ENCODE measurements at places on chromosomes 13 and 19.

GRCh38 chr13:85812282-85812681 is 13.1 kb upstream of the SLITRK6 start:
- H3K36me3 ChIP-seq = no peaks in the 10 kb centered on the region
- no peak overlapping the region for H3K4me3 ChIP-seq

GRCh38 chr13:114119196-114119595 is 13.2 kb downstream of the RASA3 start:
- DNase-seq = no peak
- peak overlapping the region; percentile 47 for H3K4me3 ChIP-seq
- peaks cover 42% of the 10 kb centered on the region for H3K36me3 ChIP-seq
- H3K4me1 ChIP-seq = peaks cover 63% of the 10 kb centered on the region

DNA sequence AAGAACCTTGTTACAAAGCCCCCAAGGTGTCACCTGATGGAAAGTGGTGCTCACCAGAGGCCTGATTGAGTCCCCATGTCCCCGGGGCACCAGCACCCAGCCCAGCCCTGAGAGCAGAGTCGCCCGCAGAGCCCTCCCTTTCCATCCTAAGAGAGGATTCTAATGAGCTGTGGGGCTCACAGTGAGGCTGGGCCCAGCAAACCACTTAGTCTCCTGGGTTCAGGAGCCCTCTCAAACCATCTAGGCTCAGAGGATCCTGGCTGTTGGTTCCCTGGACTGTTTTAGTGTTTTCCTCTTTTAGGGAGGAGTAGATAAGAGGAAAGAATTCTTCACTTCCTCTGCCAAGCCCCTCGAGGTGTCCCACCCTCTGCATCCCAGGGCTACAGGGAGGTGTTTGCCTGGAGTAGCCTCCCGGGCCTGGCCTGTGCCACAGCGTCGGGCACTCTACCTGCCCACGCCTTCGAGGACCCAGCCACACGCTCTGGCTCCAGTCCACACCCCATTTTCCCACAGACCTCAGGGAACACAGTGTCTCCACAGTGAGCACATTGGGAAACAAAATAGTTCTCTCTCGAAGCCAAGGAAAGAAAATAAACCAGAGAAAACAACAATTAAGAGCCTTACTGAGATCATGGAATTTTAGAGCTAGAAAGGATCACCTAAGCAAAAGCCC is 34.4 kb downstream of the DHRS12 start:
- H3K4me1 ChIP-seq = peaks cover 13% of the 10 kb centered on the region
- H3K36me3 ChIP-seq = peaks cover 8% of the 10 kb centered on the region
- H3K27me3 ChIP-seq = no peaks in the 10 kb centered on the region
- no peak overlapping the region for H3K27ac ChIP-seq

GRCh38 chr13:28531077-28531844 is 36.3 kb upstream of the FLT1 start:
- peaks cover 7% of the 10 kb centered on the region for H3K4me1 ChIP-seq
- H3K36me3 ChIP-seq = peaks cover 6% of the 10 kb centered on the region
- peaks cover 36% of the 10 kb centered on the region for H3K27me3 ChIP-seq
- no peak for DNase-seq
- H3K4me3 ChIP-seq = no peak overlapping the region
- no peak overlapping the region for H3K27ac ChIP-seq

- H3K36me3 ChIP-seq = peaks cover 38% of the 10 kb centered on the region
- DNase-seq = peak; percentile 72
- H3K27me3 ChIP-seq = no peaks in the 10 kb centered on the region
These were observed 18.3 kb downstream of the UBAC2 start for GRCh38 chr13:99218969-99219368.

DNA sequence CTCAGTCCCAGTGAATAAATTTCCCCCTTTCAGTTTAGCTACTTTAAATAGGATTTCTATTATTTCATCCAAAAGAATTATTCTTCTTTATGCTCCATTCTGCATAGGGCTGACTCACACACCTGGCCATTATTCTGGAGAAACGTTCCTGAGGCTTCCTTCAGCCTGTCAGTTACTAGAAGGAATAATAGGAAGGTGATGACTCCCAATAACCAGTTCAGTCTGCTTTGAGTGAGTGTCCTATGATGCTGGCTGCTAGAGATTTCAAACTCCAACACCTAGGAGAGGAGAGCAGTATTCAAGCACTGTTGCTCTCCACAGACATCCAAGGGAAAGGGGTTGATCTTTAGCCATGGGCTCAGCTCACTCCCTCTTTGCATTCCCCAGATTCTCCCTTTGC is 117.8 kb downstream of the KCTD12 start:
- no peak for DNase-seq
- no peak overlapping the region for H3K27ac ChIP-seq
- H3K27me3 ChIP-seq = peaks cover 10% of the 10 kb centered on the region
- no peak overlapping the region for H3K4me3 ChIP-seq
- H3K4me1 ChIP-seq = no peaks in the 10 kb centered on the region
- no peaks in the 10 kb centered on the region for H3K36me3 ChIP-seq

GRCh38 chr19:55319785-55320184 is 5.4 kb downstream of the TMEM150B start:
- H3K4me1 ChIP-seq = peaks cover 11% of the 10 kb centered on the region
- DNase-seq = no peak
- H3K27me3 ChIP-seq = peaks cover 11% of the 10 kb centered on the region
- no peaks in the 10 kb centered on the region for H3K36me3 ChIP-seq

DNA sequence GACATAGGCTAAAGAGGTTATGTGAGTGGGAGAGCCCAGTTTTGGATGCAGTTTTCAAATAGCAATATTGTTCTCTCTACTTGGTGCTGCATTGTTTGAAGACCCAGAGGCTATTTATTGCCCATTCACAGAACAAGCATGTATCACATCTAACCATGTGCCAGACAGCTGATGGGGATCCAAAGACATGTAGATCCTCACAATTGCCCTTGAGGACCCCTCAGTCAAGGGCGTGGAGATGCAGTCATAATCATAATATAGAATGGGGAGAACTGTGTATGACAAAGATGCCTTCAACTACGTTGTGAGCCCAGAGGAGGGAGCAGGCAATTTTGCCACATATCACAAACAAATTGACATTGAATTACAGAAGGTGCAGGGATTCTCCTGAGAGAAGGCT is 70.5 kb downstream of the NHLRC3 start:
- no peak for DNase-seq
- no peak overlapping the region for H3K27ac ChIP-seq
- peaks cover 9% of the 10 kb centered on the region for H3K27me3 ChIP-seq
- H3K4me1 ChIP-seq = no peaks in the 10 kb centered on the region
- no peak overlapping the region for H3K4me3 ChIP-seq
- H3K36me3 ChIP-seq = no peaks in the 10 kb centered on the region

GRCh38 chr19:15129856-15130585 is 22.8 kb downstream of the SYDE1 start:
- no peak for DNase-seq
- H3K27ac ChIP-seq = no peak overlapping the region
- H3K4me1 ChIP-seq = peaks cover 19% of the 10 kb centered on the region
- H3K36me3 ChIP-seq = no peaks in the 10 kb centered on the region
- H3K27me3 ChIP-seq = peaks cover 3% of the 10 kb centered on the region
- H3K4me3 ChIP-seq = no peak overlapping the region

DNA sequence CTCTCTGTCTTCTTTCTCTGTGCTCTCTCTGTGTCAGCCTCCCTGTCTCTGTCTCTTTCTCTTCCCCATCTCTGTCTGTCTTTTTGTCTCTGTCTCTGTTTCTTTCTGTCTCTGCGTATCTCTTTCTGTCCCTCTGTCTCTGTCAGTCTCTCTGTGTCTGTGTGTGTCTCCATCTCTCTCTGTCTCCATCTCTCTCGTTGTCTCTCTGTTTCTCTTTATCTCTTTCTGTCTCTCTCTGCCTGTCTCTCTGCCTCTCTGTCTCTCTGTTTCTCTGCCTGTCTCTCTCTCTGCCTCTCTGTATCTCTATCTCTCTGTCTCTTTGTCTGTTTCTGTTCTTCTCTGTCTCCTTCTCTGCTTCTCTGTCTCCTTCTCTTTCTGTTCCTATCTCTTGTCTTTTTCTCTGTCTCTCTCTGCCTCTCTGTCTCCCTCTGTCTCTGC is 15.7 kb upstream of the TCF3 start:
- H3K4me3 ChIP-seq = no peak overlapping the region
- no peak overlapping the region for H3K27ac ChIP-seq
- peaks cover 29% of the 10 kb centered on the region for H3K27me3 ChIP-seq
- no peaks in the 10 kb centered on the region for H3K36me3 ChIP-seq
- no peak for DNase-seq

GRCh38 chr19:49546825-49547565 is 19.2 kb downstream of the RCN3 start:
- H3K4me1 ChIP-seq = peaks cover 45% of the 10 kb centered on the region
- H3K27ac ChIP-seq = peak overlapping the region; percentile 58

GRCh38 chr19:7348587-7349230 is at the start of gene ARHGEF18:
ARHGEF18 (plus strand) TSS chr19:7348937; CDS start chr19:7362891, 13,954 bp downstream.
- peak within 1 kb of the TSS; percentile 79 for H3K4me3 ChIP-seq
- peaks cover 21% of the 10 kb centered on the region for H3K36me3 ChIP-seq
- peak within 1 kb of the TSS; percentile 85 for H3K27ac ChIP-seq
- DNase-seq = peak; percentile 60
- H3K27me3 ChIP-seq = no peaks in the 10 kb centered on the region

DNA sequence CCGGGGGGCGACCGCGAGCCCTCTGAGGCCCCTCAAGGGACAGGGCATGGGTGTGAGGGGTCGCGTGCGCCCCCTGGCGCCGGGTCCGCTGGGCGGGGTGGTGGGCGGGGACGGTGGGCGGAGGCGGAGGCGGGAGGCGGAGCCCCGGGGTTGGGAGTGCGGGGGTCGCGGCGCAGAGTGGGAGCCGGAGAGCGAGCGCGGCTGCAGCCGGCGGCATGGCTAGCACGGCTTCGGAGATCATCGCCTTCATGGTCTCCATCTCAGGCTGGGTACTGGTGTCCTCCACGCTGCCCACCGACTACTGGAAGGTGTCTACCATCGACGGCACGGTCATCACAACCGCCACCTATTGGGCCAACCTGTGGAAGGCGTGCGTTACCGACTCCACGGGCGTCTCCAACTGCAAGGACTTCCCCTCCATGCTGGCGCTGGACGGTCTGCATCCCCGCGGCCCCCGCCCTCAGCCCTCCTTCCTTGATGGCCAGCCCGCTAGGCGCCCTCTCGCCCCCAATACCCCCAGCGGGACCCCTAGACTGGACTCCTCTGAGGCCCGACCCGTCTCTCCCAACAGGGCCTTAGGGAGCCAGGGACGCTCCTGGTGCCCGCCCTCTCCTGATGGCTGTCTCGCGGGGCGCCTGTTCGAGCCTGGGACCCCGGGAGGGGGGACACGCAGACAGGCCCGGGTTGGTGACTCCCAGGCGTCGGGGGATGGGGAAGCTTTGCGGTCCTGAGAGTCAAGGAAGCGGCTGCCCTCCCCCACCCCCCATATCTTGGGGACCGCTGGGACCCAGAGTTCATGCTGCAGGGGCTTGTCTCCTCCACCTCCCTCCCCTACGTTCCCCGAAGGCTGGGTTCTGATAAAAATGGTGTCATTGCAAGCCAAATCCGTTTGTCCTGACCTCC is at the start of gene CLDN10:
Gene CLDN10, plus strand, starts transcription at position 182 of the 903 bp plus-strand sequence. Its CDS starts 34 bp downstream, at position 216.
- DNase-seq = no peak
- H3K27me3 ChIP-seq = peaks cover 56% of the 10 kb centered on the region
- H3K27ac ChIP-seq = no peak within 1 kb of the TSS
- no peaks in the 10 kb centered on the region for H3K36me3 ChIP-seq

GRCh38 chr19:7540761-7541474 is 5.4 kb downstream of the PNPLA6 start:
- no peaks in the 10 kb centered on the region for H3K27me3 ChIP-seq
- H3K36me3 ChIP-seq = peaks cover 57% of the 10 kb centered on the region
- no peak overlapping the region for H3K4me3 ChIP-seq
- no peak overlapping the region for H3K27ac ChIP-seq
- H3K4me1 ChIP-seq = peaks cover 44% of the 10 kb centered on the region

DNA sequence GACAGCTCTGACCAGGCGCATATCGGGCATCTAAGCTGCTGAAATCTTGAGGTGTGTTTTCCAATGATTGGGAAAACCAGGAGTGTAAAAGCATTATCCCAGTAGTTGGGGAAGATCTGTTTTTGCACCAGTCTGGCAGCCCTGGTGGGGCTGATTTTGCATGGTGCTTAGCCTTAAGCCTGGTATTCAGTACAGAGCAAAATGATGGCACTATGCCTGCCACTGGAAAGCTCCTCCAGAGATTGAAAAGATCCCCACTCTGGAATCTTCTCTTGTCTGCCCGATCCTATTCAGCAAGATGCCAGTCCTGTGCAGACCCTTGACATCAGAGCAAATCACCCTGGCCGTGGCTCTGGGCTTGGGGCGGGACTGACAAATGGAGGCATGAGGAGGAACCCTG is 44.7 kb upstream of the SIAH3 start:
- DNase-seq = no peak
- H3K27me3 ChIP-seq = peaks cover 18% of the 10 kb centered on the region
- H3K36me3 ChIP-seq = no peaks in the 10 kb centered on the region
- H3K4me3 ChIP-seq = no peak overlapping the region
- no peak overlapping the region for H3K27ac ChIP-seq

- H3K36me3 ChIP-seq = no peaks in the 10 kb centered on the region
- H3K4me1 ChIP-seq = peaks cover 4% of the 10 kb centered on the region
- DNase-seq = no peak
- H3K4me3 ChIP-seq = no peak overlapping the region
- peaks cover 14% of the 10 kb centered on the region for H3K27me3 ChIP-seq
These were observed 969 bp upstream of the CEACAM5 start for GRCh38 chr19:41707502-41707812.

- H3K36me3 ChIP-seq = no peaks in the 10 kb centered on the region
- peaks cover 23% of the 10 kb centered on the region for H3K4me1 ChIP-seq
- H3K27ac ChIP-seq = no peak overlapping the region
- DNase-seq = no peak
- no peaks in the 10 kb centered on the region for H3K27me3 ChIP-seq
These were observed 136.7 kb downstream of the SIPA1L3 start for GRCh38 chr19:38043649-38044144.

- no peak for DNase-seq
- no peak overlapping the region for H3K4me3 ChIP-seq
- H3K27me3 ChIP-seq = peaks cover 11% of the 10 kb centered on the region
- H3K36me3 ChIP-seq = peaks cover 3% of the 10 kb centered on the region
- H3K4me1 ChIP-seq = peaks cover 3% of the 10 kb centered on the region
These were observed 11.2 kb upstream of the CFAP97D2 start for GRCh38 chr13:114167885-114168284.

GRCh38 chr19:32824916-32825608 is 44.5 kb downstream of the SLC7A9 start:
- H3K36me3 ChIP-seq = no peaks in the 10 kb centered on the region
- H3K27ac ChIP-seq = no peak overlapping the region
- peaks cover 4% of the 10 kb centered on the region for H3K4me1 ChIP-seq

- no peak overlapping the region for H3K4me3 ChIP-seq
- peaks cover 2% of the 10 kb centered on the region for H3K36me3 ChIP-seq
- no peak overlapping the region for H3K27ac ChIP-seq
- no peak for DNase-seq
- no peaks in the 10 kb centered on the region for H3K27me3 ChIP-seq
These were observed 48.8 kb upstream of the RAP2A start for GRCh38 chr13:97385146-97385545.

- no peak for DNase-seq
- no peaks in the 10 kb centered on the region for H3K27me3 ChIP-seq
- no peaks in the 10 kb centered on the region for H3K4me1 ChIP-seq
- no peaks in the 10 kb centered on the region for H3K36me3 ChIP-seq
- H3K4me3 ChIP-seq = no peak overlapping the region
- H3K27ac ChIP-seq = no peak overlapping the region
These were observed 726.4 kb upstream of the GPC6 start for GRCh38 chr13:92500192-92500591.

Data from activated CD4-positive, alpha-beta memory T cell treated with anti-CD3 and anti-CD28 coated beads, Interleukin-2, amount 10 ng/mL, durations not matched to agents 7 days and 5 days (primary cell).